Thoracic aorta endothelial cell (primary cell): ENCODE measurements at places on chromosomes 5 and 9. TPM values are rescaled to one million over a fixed set of nuclear protein-coding genes. Genes with fewer than 3 reads are reported as not detected.

Gene PRRT1B
- not detected in 2 replicates for total RNA-seq

Gene FUBP3
- 40.3 and 46.7 TPM in 2 replicates for total RNA-seq

Gene CCL27
- total RNA-seq: not detected in 2 replicates

Gene MCCC2
- total RNA-seq: 27.1 and 37.0 TPM in 2 replicates

Gene C9orf153
- 0.22 and 0.27 TPM in 2 replicates for total RNA-seq
